ENCODE measurements at places on chromosomes 16 and 17.

GRCh38 chr16:53922807-53923571, 219.0 kb downstream of the FTO start:
- no peak for DNase-seq

DNA sequence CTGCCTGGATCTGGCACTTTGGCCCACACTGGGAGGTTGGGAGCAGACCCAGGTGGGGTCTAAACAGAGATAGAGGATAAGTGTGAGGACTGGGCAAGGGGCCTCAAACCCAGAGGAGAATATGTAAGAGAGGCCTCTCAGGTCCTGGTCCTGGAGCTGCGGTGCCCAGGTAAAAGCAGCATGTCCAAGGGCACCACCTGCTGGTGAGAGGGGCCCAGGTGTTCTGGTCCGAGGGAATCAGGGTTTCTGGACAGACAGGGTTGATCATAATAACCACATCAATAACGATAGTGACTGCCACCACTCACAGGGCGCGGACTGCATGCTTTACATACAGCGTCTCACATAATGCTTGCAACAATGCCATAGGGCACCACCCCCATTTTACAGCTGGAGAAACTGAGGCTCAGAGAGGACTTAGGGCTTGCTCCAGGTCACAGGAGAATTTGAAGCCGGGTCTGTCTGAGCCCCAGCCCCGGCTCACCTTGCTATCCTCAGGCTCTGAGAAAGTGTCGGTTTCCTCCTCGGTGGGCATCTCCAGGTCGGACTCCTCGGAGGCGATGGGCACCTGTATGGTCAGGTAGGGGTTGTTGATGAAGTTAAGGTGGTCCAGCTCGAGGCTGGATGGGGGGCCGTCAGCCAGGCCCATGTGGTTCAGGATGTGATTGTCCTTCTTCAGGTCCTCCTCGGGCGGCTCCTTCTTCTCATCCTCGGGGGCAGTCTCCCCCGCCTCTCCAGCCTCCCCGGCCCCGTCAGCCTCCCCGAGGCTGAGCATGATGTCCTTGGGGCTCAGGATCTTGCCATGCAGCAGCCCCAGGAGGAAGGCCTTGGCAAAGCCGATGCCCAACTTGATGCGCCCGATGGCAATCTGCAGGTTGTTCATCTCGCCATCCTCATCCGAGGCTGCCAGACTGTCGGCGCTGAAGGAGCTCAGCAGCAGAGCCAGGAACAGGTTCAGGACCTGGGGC, 19.1 kb upstream of the CD79B start:
- DNase-seq, result no peak

GRCh38 chr17:27241346-27241946, 52.5 kb upstream of the WSB1 start:
- no peak for DNase-seq

- DNase-seq, result no peak
Measured at GRCh38 chr16:17068524-17068923, 402.2 kb downstream of the XYLT1 start.

- DNase-seq, result no peak
Measured at GRCh38 chr17:4548061-4548461, 7.1 kb downstream of the MYBBP1A start.

DNA sequence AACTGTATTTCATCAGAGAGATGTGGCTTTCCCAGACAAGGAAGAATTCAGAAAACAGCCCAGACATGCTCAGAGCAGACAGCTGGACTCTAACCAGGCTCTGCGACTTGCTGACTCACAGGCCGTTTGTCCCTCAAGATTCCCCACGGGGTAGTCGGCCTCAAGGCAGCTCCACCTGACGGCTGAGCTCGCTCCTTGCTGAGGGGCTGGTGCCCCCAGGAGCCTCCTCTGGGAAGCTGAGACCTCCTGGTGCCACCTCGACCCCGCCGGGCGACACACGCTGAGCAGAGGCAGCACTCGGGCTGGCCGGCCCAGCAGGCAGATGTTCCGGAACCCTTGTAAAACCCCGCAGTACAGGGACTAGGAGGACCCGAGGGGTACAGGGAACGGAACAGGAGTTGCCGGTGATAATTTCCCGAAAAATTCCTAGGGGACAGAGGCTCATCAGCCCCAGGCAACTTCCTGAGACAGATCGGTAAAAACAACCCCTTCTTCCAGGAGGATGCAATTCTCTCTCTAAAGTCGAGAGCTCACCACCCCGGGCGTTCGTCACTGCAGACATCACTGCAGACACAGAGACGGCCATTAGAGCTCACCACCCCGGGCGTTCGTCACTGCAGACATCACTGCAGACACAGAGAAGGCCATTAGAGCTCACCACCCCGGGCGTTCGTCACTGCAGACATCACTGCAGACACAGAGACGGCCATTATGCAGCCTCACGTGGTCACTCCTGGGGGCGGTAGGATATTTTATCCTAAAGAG, 19.9 kb downstream of the RPH3AL start:
- DNase-seq, result no peak

GRCh38 chr17:6461792-6462524, 17.7 kb downstream of the PIMREG start:
- no peak for DNase-seq

DNA sequence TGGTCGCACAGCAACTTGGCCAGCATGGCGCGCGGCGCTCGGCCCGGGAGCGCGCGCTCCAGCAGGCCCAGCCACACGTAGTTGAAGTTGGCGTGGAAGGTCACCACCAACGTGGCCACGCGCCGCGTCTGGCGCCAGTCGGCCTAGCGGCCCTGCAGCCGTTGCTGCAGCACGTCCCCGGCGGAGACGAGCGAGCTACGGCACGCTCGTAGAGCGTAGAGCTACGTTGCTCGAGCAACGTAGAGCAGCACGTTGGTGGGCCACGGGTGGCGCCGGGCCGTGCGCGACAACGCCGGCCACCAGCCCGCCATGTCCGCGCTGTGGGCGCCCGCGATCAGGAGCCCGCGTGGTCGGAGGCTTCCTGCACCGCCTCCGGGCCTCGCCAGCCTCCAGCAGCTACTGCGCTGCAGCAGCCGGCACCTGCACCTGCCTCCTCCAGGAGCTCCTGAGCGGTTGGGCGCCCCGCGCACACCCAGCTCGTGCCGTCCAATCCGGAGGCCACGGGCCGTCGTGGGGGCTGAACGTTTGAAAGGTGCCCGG, 13.4 kb upstream of the SULT1A1 start:
- DNase-seq, result peak; percentile 35

GRCh38 chr17:42253578-42253977, 22.6 kb downstream of the STAT5B start:
- DNase-seq, result no peak

DNA sequence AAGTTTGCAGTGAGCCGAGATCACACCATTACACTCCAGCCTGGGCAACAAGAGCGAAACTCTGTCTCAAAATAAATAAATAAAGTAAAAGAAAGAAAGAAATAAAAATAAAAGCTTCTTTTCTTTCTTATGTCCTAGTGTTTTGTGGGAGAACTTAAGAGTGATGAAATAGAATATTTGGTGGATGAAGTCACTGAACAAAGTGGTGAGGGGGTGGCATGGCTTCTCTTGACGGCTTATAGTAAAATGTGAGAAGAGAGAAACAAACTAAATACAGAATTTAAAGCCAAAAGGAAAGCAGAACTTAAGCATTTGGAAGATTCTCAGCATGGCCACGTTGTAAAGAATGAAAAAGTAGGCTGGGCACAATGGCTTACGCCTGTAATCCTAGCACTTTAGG, 15.3 kb downstream of the SGF29 start:
- no peak for DNase-seq

- DNase-seq, result no peak
Measured at GRCh38 chr17:57669671-57670529, 75.2 kb downstream of the CCDC182 start.

DNA sequence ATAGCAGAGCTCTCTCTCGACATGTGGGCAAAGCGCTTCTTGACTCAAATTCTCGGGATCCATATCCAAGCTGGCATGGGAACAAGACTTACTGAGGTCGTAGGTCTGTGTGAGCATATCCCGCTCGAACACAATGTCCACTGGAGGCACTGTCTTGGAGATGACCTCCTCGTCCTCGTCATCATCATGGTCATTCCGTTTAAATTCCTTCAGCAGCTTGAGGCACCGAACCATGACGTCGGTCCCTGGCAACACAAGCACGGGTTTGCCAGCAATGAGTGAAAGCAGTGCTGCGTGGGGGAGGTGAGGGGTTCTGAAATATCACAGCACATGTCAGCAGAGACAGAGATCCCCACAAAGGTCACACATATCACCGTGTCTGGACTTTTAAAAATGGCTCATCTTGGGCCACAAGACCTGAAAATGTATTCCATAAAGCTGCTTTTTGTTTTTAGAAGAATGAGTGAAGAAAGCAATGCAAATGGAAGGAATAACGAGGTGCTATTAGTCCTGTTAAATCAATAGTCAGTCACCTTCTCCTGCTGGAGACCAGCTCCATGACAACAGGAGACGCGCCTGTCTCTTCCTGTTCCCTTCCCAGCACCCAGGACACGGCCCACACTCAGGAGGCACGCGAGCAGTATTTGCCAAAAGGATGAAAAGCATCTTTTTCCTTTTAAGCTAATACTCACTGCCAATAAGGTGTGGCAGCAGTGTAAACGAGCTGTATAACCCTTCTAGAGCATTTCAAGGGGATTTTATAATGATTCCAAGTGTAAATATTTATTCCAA, 37.9 kb downstream of the GTF3C1 start:
- DNase-seq, result no peak

DNA sequence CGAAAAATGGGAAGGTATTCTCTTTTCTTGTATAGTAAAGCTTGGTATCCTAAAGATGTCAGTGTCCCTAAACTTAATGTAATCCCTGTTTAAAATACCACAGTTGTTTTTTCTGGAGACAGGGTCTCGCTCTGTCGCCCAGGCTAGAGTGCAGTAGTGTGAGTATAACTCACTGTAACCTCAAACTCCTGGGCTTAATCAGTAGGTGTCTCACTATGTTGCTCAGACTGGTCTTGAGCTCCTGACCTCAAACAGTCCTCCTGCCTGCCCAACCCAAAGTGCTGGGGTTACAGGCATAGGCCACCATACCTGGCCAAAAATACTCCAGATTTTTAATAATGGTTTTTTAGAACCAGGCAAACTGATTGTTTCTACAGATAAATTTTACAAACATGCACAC, 8.2 kb downstream of the DCAF7 start:
- no peak for DNase-seq

GRCh38 chr16:59651662-59652061, 917.5 kb upstream of the GOT2 start:
- no peak for DNase-seq

DNA sequence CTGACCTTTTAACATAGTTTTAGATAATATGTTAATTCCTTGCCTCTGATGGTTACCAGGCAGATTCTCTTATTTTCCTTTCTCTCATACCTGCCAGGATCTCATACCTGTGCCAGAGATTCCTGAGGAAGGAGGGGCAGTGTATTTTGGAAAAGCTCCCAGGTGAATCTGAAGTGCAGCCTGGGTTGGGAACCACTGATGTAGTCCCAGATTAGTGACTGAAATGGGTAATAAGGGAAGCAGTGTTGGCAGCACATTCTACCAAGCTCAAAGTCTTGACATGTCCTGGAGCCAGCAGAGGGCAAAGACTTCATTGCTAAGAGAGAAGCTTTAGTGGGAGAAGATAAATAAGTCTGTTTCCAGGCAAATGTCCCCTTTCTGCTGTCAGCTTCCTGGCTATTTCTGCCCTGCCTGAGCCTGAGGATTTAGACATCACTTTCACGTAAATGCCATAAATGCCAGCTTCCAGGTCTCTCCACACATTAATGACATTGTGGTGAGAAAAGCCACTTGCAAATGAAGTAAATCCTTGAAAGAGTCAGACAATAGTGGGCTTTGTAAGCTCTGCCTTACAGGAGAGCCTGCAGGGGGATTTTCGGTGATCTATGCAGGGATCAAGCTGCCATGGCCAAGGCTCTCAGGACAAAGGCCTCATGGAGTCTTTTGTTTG, 40.9 kb upstream of the C16orf78 start:
- DNase-seq, result no peak

Measured in T-helper 22 cell (primary cell).